ENCODE measurements at places on chromosomes 16 and 17. TPM values are rescaled to one million over a fixed set of nuclear protein-coding genes. Genes with fewer than 3 reads are reported as not detected.

SOST gene
- total RNA-seq, result not detected

ITGA2B gene
- 9.2 TPM for total RNA-seq

HOXB13 gene
- not detected for total RNA-seq

OTOP2 gene
- not detected for total RNA-seq

- no peak for DNase-seq
- peaks cover 3% of the 10 kb centered on the region for H3K4me1 ChIP-seq
- no peaks in the 10 kb centered on the region for H3K27me3 ChIP-seq
- H3K36me3 ChIP-seq, result no peaks in the 10 kb centered on the region
- H3K4me3 ChIP-seq, result no peak overlapping the region
Measured at GRCh38 chr16:4218202-4218601, 23.7 kb downstream of the SRL start.

GRCh38 chr17:58170622-58171021 lies 3.8 kb downstream of the OR4D2 start:
- no peak overlapping the region for H3K27ac ChIP-seq
- no peaks in the 10 kb centered on the region for H3K36me3 ChIP-seq
- DNase-seq, result no peak
- H3K4me3 ChIP-seq, result no peak overlapping the region

RGS9 gene
- 10.6 TPM for total RNA-seq

GGA2 gene
- 118 TPM for total RNA-seq

DNA sequence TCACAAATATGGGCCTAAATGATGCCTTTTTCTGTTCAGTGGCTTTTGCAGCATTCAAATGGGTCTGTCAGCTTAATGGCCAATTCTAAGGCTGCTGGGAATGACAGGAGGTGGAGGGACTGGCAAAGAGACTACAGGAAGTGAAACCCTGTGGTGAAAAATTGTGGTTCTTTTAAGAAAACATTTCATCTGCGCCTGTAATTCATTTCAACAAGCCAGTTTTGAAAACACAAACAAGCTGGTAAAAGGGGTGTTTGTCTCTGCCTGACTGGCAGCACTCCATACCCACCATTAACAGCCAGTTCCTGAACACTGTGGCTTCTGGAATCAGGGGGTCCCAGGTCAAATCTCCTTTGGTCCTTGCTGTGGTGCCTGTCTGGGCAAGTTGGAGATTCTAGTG lies 3.6 kb upstream of the KDM8 start:
- no peak overlapping the region for H3K4me3 ChIP-seq
- no peak overlapping the region for H3K27ac ChIP-seq
- DNase-seq, result no peak
- peaks cover 7% of the 10 kb centered on the region for H3K4me1 ChIP-seq
- peaks cover 4% of the 10 kb centered on the region for H3K27me3 ChIP-seq

DNA sequence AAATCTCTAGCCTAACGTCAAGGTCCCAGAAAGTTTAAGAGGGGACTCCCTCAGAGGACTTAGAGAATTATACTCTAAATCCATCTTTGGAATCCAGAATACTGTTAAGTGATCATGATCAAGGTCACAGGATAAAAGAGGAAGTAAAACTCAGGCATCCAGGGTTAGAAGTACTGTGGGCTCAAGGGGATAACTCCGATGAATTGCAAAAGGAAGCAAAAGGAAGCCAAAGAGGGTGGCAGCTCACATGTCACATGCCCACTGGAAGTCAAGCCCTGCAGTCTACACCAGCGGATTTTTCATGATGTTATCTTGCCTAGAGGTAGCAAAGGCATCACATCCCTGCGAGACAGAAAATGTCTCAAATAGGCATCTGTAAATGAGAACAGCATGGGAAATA lies 3.8 kb downstream of the ZNF821 start:
- H3K36me3 ChIP-seq, result peaks cover 27% of the 10 kb centered on the region
- DNase-seq, result no peak
- no peaks in the 10 kb centered on the region for H3K4me1 ChIP-seq

HLF gene
- 9.9 TPM for total RNA-seq

GRCh38 chr17:67148352-67148751 lies 96.6 kb downstream of the HELZ start:
- H3K4me3 ChIP-seq, result no peak overlapping the region
- no peaks in the 10 kb centered on the region for H3K4me1 ChIP-seq
- DNase-seq, result no peak
- H3K27me3 ChIP-seq, result no peaks in the 10 kb centered on the region

DNA sequence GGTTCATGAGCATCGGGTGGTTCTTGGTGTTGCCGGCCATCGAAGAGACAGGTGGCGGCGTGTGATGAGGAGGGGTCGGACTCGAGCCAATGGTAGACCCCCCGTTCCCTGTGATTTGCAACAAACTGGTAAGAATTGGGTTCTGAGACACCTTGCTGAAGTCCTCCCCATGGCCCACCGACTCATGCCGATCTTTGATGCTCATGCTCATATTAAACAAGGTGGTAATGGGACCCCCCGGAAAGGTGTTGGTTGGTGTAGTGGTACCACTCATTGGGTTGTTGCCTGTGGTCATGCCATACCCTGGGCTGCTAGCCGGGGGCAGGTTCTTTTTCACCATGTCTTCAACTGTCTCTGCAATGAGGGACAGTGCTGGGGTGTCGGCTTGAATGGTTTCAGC lies 8.9 kb upstream of the FBXL20 start:
- no peak for DNase-seq
- peaks cover 42% of the 10 kb centered on the region for H3K36me3 ChIP-seq
- no peaks in the 10 kb centered on the region for H3K4me1 ChIP-seq
- no peaks in the 10 kb centered on the region for H3K27me3 ChIP-seq
- H3K27ac ChIP-seq, result no peak overlapping the region

DNA sequence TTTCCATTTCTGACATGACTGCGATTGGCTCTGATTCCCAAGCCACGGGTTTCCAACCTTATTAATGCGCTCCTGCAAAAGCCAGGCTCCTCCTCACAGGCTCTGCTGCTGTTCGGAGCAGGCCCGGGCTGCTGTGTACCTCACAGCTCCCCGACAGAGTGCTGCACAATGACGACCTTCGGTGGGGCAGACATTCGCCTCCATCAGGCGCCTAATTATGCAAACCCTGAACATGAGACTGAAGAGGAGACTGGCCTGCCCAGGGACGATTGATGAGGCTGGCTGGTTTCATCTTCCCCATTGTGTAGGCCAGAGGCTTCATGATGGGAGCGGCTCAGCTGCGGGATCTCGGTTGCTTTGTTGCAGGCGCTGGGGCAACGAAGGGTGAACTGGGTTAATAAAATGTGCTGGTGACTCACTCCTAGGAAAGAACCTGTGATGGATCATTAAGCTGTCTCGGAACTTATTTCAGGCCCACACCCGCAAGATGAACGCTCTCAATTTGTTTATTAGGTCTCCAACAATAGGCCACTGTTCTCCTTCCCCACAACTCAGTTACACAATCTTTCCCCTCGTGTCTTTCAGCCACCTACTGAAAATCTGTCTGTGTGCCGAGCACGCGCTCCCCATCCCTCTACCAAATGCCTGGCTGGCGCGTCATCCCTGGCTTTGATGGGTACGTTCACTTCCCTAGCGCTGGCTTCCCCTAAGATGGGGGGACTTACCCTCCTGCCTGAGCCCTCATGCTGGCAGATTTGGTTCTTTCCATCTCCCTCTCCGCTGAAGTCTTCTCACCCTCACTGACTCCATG lies 27.2 kb upstream of the TOB1 start:
- DNase-seq, result no peak
- H3K4me1 ChIP-seq, result no peaks in the 10 kb centered on the region
- H3K4me3 ChIP-seq, result no peak overlapping the region
- H3K36me3 ChIP-seq, result no peaks in the 10 kb centered on the region
- H3K27me3 ChIP-seq, result no peaks in the 10 kb centered on the region

DNA sequence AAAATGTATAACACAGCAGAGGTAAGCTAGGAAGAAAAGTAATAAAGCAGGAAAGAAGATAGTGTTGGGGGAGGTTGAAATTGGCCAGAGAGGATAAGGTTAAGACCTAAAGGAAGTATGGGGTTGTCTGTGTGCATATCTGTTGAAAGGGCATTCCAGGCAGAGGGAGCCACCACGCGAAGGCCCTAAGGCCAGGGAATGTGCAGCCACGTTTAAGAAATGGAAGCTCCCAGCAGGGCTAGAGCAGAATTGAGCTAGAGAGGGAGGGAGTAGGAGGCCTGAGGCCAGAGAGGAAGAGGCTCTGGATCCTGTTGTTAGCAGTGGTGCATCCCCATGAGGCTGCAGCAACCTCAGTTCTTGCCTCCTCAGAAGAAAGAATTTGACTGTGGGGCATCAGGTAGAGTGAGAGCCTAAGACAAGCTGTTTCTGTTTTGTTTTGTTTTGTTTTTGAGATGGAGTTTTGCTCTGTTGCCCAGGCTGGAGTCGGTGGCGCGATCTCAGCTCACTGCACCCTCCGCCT lies 59.0 kb upstream of the CACNG5 start:
- no peaks in the 10 kb centered on the region for H3K27me3 ChIP-seq
- no peak for DNase-seq
- H3K4me3 ChIP-seq, result no peak overlapping the region
- no peaks in the 10 kb centered on the region for H3K36me3 ChIP-seq
- H3K27ac ChIP-seq, result no peak overlapping the region
- H3K4me1 ChIP-seq, result peaks cover 17% of the 10 kb centered on the region

TMIGD1 gene
- total RNA-seq, result not detected

GRCh38 chr17:83199500-83200201 lies 120.2 kb downstream of the METRNL start:
- H3K27ac ChIP-seq, result peak overlapping the region; percentile 81
- peaks cover 12% of the 10 kb centered on the region for H3K4me1 ChIP-seq
- peak; percentile 29 for DNase-seq
- no peak overlapping the region for H3K4me3 ChIP-seq
- H3K36me3 ChIP-seq, result no peaks in the 10 kb centered on the region

DHRS7C gene
- total RNA-seq, result not detected

GRCh38 chr16:50502616-50503011 lies 45.6 kb upstream of the NKD1 start:
- peaks cover 2% of the 10 kb centered on the region for H3K27me3 ChIP-seq
- H3K36me3 ChIP-seq, result no peaks in the 10 kb centered on the region
- peak; percentile 72 for DNase-seq
- H3K4me3 ChIP-seq, result no peak overlapping the region
- peaks cover 11% of the 10 kb centered on the region for H3K4me1 ChIP-seq

DNA sequence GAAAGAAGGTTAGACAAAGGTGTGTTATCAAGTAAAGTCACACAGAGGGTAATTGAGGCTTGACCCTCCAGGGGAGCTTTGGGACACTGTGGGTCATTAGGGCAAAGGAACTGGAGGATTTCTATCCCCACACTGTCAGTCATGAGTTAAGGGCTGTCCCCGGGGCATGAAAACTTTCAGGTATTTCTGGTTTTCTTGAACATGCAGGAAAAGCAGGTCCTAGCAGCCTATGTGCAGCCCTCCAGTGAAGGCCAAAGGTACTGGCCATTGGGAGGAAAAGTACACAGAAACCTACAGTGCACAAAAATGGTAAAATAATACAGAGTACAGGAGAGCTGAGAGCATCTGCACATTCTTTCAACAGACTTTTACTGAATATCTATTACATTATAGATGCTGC lies 44.4 kb upstream of the SCNN1B start:
- no peak overlapping the region for H3K27ac ChIP-seq
- DNase-seq, result peak; percentile 26
- H3K4me3 ChIP-seq, result no peak overlapping the region
- H3K36me3 ChIP-seq, result no peaks in the 10 kb centered on the region
- H3K27me3 ChIP-seq, result no peaks in the 10 kb centered on the region
- H3K4me1 ChIP-seq, result no peaks in the 10 kb centered on the region

GRCh38 chr16:61879306-61879705 lies 156.9 kb downstream of the CDH8 start:
- H3K27me3 ChIP-seq, result no peaks in the 10 kb centered on the region
- DNase-seq, result no peak
- H3K27ac ChIP-seq, result no peak overlapping the region
- H3K36me3 ChIP-seq, result no peaks in the 10 kb centered on the region

GRCh38 chr16:318628-319027 lies 33.9 kb downstream of the AXIN1 start:
- H3K27ac ChIP-seq, result no peak overlapping the region
- H3K4me3 ChIP-seq, result no peak overlapping the region
- H3K4me1 ChIP-seq, result peaks cover 1% of the 10 kb centered on the region
- H3K36me3 ChIP-seq, result peaks cover 24% of the 10 kb centered on the region
- H3K27me3 ChIP-seq, result no peaks in the 10 kb centered on the region
- no peak for DNase-seq

KRTAP1-5 gene
- not detected for total RNA-seq

GRCh38 chr16:86827521-86827920 lies 249.2 kb downstream of the FOXL1 start:
- no peaks in the 10 kb centered on the region for H3K4me1 ChIP-seq
- H3K36me3 ChIP-seq, result no peaks in the 10 kb centered on the region
- no peak overlapping the region for H3K4me3 ChIP-seq
- no peak overlapping the region for H3K27ac ChIP-seq

GRCh38 chr17:1605681-1606351 lies 22.8 kb downstream of the SLC43A2 start:
- H3K27ac ChIP-seq, result peak overlapping the region; percentile 9
- H3K4me1 ChIP-seq, result peaks cover 18% of the 10 kb centered on the region
- H3K4me3 ChIP-seq, result no peak overlapping the region
- H3K36me3 ChIP-seq, result no peaks in the 10 kb centered on the region
- no peaks in the 10 kb centered on the region for H3K27me3 ChIP-seq
- DNase-seq, result no peak

DNA sequence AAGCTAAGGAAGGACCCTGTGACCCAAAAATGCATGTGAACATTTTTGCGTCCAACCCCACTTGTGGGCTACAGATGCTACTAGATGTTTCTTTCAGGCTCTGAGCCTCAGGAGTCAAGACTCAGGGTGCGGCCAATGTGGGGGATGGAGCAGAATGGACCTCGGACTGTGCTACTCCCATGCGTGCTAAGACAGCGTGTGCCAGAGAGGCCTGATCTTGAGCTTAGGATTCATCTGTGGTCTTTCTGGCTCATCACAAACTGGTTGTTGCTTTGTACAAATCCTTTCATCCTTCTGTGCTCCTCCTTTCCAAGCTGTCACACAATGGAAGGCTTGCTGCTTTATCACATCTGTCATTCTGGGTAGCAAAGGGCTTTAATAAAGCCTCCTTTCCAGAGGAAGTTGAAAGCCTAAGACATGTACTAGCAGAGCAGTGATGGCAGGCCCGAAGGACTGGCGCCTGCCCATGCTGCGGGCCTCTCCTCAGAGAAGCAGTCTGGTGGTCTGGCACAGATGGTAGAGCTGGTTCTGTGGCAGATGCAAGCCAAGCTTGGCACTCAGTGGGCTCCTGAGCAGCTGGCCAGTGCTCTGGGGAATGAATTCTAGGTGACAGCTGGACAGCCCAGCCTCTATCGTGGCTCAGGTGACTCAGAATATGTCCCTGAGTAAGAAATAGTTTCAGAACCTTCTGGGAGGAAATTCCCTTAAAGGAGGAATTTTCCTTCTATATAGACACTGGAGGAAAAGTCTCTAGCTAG lies 27.8 kb downstream of the COG4 start:
- H3K4me1 ChIP-seq, result no peaks in the 10 kb centered on the region
- H3K27me3 ChIP-seq, result no peaks in the 10 kb centered on the region
- H3K36me3 ChIP-seq, result peaks cover 26% of the 10 kb centered on the region
- H3K27ac ChIP-seq, result no peak overlapping the region
- H3K4me3 ChIP-seq, result no peak overlapping the region
- no peak for DNase-seq

DNA sequence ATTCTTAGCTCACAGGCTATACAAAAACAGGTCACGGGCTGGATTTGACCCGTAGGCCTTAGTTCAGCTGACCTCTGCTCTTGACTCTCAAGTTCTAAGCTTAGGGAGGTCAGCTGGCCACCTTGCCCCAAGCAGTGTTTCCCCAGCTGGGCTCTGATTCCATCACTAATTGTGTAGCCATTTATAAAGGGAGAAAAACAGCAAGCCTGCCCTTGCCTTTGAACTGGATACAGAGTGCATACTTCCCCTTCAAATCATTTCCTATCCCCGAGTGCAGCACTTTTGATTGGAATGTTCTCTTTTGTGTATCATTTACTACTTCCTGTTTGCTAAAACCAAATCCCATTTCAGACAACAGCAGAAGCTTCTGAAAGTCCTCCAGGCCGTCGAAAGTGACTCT lies 153.6 kb downstream of the KATNIP start:
- no peaks in the 10 kb centered on the region for H3K27me3 ChIP-seq
- no peaks in the 10 kb centered on the region for H3K4me1 ChIP-seq
- peaks cover 11% of the 10 kb centered on the region for H3K36me3 ChIP-seq
- DNase-seq, result peak; percentile 29
- H3K27ac ChIP-seq, result no peak overlapping the region

All from lung (tissue), 17 donors.